ENCODE measurements at places on chromosomes 4 and X. TPM values are rescaled to one million over a fixed set of nuclear protein-coding genes. Genes with fewer than 3 reads are reported as not detected.

Gene CCKAR
- total RNA-seq: 0.79 TPM

Gene MXD4
- total RNA-seq: 48.1 TPM

Gene RS1
- not detected for total RNA-seq

Gene TBC1D1
- total RNA-seq: 129 TPM

Gene AMER1
- total RNA-seq: 4.5 TPM

Gene HPSE
- 0.75 TPM for total RNA-seq

Gene MAP9
- 4.8 TPM for total RNA-seq

Gene SCRG1
- total RNA-seq: 1.1 TPM

Gene ETDB
- total RNA-seq: not detected

Gene SPOCK3
- total RNA-seq: 0.27 TPM

Gene SLC10A3
- total RNA-seq: 117 TPM

Gene DDX53
- total RNA-seq: not detected
